ENCODE measurements at places on chromosomes 6 and 20.
A peak's percentile ranks its signal among the peaks of the same experiment; 100 is the strongest.

GRCh38 chr6:45916692-45917091 is 99.0 kb downstream of the CLIC5 start:
- H3K27me3 ChIP-seq, result no peaks in the 10 kb centered on the region
- no peaks in the 10 kb centered on the region for H3K36me3 ChIP-seq
- peaks cover 8% of the 10 kb centered on the region for H3K4me1 ChIP-seq

DNA sequence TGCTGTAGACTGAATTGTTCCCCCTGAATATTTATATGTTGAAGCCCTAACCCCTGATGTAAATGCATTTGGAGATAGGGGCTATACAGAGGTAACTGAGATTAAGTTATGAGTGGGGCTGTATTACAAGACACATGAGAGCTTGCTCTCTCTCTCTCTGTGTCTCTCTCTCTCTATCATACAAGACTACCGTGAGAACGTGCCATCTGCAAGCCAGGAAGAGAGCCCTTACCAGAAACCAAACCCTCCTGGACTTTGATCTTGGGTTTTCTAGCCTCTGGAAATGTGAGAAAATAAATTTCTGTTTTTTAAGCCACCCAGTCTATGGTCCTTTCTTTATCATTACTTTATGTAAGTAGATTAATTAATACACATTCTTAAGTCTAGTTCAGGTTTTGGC is 249.3 kb upstream of the MAN1A1 start:
- no peak for DNase-seq
- H3K27me3 ChIP-seq, result no peaks in the 10 kb centered on the region
- H3K4me3 ChIP-seq, result no peak overlapping the region
- H3K27ac ChIP-seq, result no peak overlapping the region
- peaks cover 16% of the 10 kb centered on the region for H3K4me1 ChIP-seq

DNA sequence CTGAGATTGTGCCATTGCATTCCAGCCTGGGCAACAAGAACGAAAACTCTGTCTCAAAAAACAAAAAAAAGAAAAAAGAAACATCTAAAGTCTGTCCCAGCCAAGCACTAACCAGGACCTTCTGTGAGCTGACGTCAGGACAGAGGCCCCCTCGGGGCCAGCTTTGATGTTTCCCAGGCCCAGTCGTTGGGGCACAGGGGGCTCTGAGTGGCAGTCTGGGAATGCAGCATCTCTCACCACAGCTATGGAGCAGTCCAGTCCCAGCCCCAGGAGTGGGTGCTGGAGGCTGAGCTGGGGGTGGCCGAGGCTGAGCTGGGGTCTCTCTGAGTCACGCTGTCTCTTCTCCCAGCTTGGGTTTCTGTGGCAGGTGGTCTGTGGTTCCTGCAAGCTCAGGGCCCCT is 46.0 kb upstream of the SRF start:
- DNase-seq, result no peak
- H3K36me3 ChIP-seq, result no peaks in the 10 kb centered on the region
- no peak overlapping the region for H3K27ac ChIP-seq
- peaks cover 23% of the 10 kb centered on the region for H3K4me1 ChIP-seq

DNA sequence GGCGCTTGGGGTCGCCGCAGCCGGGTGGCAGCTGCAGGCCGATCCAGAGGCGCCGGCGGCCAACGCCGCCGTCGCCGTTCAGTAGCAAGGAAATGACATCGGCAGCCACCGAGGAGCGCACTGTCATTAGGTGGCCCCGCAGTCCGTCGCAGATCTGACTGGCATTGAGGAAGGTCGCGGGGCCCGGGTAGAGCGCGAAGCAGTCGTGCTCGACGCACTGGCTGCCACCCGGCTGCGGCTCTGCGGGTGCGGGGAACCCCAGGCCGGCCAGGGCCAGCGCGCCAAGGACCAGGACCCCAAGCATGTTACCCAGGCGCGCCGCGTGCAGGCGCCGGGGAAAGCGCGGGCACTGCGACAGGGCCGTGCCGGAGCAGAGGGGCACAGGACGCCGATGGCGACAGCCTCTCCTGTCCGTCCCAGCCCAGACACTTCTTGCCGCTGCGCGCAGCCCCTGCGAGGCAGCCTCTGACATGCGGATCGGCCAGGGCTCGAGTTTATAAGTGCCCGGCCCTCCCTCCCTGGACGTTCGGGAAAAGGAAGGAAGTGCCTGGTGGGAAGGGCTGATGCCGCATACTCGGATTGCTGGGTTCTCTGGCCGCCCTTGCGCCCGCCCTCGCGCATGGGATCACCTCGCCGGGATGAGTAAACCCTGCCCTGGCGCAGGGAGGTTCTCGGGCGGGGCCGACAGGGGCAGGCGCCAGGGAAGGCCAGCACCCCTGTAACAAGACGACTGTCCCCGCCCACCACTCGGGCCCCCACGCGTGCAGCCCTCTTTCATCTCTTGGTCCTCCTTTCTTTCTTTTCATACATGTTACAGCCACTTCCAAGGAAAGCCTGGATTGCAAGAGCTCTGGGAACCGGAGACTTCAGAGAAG is at the start of gene THBD:
THBD (minus strand) TSS at position 472 of the 875 bp plus-strand sequence; CDS start at position 304, 168 bp downstream.
- H3K36me3 ChIP-seq, result no peaks in the 10 kb centered on the region
- DNase-seq, result peak; percentile 73
- peaks cover 16% of the 10 kb centered on the region for H3K4me1 ChIP-seq
- peak within 1 kb of the TSS; percentile 63 for H3K27ac ChIP-seq
- H3K4me3 ChIP-seq, result peak within 1 kb of the TSS; percentile 73

DNA sequence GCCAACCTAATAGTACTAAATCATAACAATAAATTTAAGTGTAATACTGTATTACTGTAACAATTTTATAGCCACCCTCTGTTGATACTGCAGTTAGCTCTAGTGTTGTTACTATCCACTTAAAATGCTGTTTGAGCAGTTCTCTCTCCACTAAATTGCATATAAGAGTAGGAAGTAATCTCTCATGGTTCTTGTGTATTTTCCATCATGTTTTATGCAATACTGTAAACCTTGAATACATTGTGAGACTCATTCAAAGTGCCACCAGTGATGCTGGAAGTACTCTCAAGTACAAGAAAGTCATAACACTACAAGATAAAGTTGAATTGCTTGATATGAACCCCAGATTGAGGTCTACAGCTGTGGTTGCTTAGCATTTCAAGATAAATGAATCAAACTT is 65.5 kb downstream of the WASF1 start:
- no peak for DNase-seq
- no peak overlapping the region for H3K27ac ChIP-seq
- no peaks in the 10 kb centered on the region for H3K4me1 ChIP-seq
- H3K27me3 ChIP-seq, result no peaks in the 10 kb centered on the region

Measured in PC-3 (cell line).